Posterior vena cava (tissue), 2 donors: ENCODE measurements at places on chromosomes 4 and X. TPM values are rescaled to one million over a fixed set of nuclear protein-coding genes. Genes with fewer than 3 reads are reported as not detected.

GRCh38 chr4:68175562-68176155 lies 46.0 kb upstream of the TMPRSS11F start:
- DNase-seq = no peak

DNA sequence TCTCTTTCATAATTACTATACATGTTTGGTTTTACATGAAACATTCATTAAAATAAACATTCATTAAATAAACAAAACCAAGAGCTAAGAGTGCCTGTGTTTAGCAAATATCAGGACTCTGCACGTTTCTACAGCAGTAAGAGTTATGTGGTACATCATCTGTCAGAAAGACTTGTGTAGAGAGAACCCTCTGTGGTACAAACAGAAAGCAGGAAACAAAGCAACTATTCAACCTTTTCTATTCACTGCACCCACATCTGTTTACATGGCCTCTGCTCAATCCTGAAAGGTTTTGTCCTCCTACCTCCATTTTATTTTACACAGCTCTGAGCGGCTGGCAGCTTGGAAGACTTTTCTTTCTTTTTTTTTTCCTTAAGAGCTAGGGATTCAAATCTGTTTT lies 90.7 kb upstream of the PCDH18 start:
- DNase-seq = no peak

DNA sequence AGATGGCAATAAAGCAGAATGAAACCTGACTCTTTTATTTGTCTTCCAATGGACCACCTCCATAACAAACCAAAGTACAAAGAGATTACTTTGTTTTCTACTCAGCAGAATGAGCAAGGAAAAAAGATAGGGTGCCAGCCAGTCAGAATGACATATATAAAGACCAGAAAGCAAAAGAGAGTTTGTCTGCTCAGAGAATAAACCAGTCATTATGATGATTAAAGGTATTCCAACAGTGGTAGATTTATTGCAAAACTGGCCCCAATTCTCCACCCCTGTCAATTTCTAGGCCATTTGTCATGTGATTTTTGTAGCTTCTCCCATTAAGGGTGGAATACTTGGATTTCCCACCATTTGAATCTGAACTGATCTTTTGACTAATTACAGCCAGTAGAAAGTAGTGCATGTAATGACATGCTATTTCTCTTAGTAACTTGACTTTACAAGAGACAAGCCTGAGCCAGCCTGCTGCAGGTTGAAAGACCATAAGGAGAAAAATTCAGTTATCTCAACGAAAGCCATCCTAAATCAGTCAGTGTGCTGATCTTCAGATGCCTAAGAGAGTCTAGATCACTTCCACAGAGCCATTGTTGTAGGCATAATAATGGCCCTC lies 203.1 kb downstream of the EPHA5 start:
- DNase-seq = no peak

DNA sequence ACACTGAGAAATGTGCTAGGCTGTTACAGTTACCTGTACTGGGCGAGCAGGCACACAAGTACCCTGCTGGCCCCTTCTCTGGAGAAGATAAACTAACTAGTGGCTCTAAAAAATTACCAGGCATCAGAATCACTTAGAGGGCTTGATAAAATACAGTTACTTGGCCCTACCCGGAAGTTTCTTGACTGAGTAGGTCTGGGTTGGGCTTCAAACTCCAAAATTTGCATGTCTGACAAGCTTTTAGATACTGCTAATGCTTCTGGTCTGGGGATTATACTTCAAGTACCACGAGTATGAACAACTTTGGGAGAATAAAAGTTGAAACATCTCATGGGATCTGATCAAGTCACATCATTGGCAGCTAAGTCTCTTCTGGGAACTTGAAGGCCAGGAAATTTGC lies 30.8 kb downstream of the CEP135 start:
- no peak for DNase-seq

DNA sequence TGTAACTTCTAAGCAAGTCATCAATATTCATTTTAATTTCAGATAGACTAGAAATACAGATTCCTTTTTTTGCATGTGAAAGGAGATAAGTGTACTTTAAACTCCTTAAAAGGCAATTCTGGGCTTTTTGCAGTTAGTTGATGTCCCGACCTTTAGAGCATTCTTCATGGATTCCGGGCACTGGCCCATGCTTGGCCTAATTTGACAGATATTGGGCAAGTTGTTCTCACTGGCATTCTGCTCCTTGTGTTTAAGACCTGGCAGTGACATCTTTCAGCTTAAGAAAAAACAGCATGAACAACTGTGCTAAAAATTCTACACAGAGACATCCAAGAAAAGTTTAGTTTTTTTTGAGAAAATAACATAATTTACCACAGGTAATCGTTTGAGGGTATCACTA lies 1037.2 kb downstream of the PCDH18 start:
- no peak for DNase-seq

- DNase-seq = no peak
These were observed 10.6 kb downstream of the CDKL5 start for GRCh38 chrX:18436017-18436416.

- DNase-seq = no peak
These were observed at the start of gene EDA2R for GRCh38 chrX:66638591-66639500. TSS of gene EDA2R (minus strand) at chrX:66639078. CDS start at chrX:66616020, 23,058 bp downstream.

GRCh38 chr4:181688432-181688831 lies 554.8 kb upstream of the TENM3 start:
- no peak for DNase-seq

DNA sequence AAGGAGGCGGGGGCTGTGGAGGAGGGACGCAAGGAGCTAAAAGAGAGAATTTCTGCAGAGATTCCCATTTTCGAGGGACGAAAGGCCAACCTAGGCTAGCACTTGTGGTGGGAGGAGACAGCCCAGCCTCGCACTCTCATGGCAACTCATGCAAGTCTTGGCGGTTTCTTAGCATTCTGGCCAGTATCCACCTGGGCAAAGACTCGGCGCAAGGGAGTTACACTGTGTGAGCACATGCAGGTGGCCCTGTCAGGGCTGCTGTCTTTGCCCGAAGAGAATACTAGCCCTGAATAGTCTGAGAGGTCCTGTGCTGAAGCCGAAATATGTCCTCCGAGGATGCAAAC lies 15.5 kb downstream of the MCF2 start:
- no peak for DNase-seq

DNA sequence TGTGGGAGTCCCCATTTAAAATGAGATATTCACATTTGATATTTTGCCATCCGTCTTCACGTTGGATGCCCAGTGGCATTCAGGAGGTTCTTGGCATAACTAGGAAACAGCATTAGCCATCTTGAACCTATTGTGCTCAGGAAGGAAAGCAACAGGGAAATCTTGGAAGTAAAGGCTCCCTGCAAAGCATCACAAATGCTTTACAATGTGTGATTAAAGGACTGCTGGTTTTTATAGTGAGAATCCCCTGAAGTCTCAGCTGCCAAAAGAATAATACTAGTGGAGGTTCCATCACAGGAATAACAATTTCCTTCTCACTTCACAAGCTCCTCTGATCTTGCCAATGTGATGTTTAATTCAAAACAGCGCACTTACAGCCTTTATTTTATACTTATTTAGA lies 49.7 kb upstream of the NPNT start:
- DNase-seq = no peak

- DNase-seq = no peak
These were observed 25.6 kb downstream of the SPATA18 start for GRCh38 chr4:52076731-52077130.

GRCh38 chr4:1027915-1028238 lies 16.5 kb downstream of the FGFRL1 start:
- DNase-seq = no peak

GRCh38 chrX:39782276-39782675 lies 315.5 kb downstream of the BCOR start:
- DNase-seq = no peak

GRCh38 chrX:151753313-151754046 lies 18.9 kb downstream of the CNGA2 start:
- peak; percentile 86 for DNase-seq

DNA sequence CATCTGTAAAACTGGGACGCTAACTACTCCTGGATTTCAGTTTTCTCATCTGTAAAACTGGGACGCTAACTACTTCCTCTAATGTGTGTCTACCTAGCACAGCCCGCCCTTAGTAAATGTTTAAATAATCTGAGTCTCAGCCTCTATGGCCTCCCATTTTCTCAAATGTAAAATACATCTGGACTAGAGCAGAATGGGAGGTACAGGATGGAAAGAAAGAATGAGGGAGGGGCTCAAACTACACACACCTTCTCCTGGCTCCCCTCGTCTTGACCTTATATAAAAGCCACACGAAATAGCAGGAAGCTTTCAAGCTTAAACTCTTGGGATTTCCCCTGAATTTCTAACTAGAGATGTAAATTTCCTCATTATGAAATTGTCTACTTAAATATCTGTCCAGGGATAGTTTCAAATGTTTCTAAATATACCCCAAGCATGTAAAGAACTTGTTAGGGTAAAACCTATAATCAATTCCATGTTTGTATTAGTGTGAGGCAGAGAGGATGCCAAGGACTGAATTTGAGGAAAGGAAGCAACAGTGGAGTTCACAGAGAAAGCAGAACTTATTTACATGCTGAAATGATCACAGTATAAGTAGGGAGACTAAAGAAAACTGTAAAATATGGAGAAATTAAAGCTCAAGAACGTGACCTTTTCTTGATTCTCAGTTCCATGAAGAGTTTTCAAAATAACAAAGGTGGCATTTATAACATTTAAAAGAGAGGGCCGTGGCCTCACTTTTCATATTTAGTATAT lies 220.0 kb downstream of the NWD2 start:
- no peak for DNase-seq

The C1QTNF7 gene
- 6.8 TPM for total RNA-seq

The CXorf49 gene
- not detected for total RNA-seq

The INTU gene
- total RNA-seq = 17.4 TPM

The CT45A10 gene
- total RNA-seq = not detected

The SEC24B gene
- 33.9 TPM for total RNA-seq

The SCML2 gene
- total RNA-seq = 1.0 TPM
